Putamen (tissue), 1 donor: ENCODE measurements at places on chromosomes 1 and 21.

- DNase-seq, result no peak
Measured at GRCh38 chr1:152035539-152036266, 1.1 kb downstream of the S100A11 start.

DNA sequence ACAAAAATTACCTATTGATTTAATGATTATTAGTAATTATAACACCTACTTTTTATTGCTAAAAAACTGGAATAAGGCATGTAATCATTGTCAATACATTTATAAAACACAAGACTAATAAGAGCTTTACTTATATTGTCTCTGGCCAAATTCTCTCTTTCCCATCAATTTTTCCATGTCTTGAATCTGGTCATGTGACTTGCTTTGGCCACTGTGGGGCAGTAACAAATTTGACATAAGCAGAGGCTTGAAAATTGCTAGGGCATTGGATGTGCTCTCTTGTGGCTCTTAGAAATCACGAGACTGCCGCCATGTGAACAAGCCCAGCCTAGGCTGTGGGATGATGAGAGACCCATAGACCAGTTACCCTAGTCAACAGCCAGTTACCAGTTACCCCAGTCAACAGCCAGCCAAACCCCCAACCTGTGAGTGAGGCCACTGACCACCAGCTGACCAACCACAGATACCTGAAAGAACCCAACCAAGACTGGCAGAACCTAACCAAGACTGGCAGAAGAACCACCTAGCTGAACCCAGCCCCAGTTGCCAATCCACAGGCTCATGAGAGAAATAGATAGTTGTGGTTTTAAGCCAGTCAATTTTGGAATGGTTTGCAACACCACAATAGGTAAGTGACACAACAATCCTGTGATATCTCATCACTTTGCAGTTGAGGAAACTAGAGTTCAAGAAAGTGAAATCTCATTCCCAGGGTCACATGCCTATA lies 8.8 kb downstream of the KLHDC7A start:
- DNase-seq, result no peak

DNA sequence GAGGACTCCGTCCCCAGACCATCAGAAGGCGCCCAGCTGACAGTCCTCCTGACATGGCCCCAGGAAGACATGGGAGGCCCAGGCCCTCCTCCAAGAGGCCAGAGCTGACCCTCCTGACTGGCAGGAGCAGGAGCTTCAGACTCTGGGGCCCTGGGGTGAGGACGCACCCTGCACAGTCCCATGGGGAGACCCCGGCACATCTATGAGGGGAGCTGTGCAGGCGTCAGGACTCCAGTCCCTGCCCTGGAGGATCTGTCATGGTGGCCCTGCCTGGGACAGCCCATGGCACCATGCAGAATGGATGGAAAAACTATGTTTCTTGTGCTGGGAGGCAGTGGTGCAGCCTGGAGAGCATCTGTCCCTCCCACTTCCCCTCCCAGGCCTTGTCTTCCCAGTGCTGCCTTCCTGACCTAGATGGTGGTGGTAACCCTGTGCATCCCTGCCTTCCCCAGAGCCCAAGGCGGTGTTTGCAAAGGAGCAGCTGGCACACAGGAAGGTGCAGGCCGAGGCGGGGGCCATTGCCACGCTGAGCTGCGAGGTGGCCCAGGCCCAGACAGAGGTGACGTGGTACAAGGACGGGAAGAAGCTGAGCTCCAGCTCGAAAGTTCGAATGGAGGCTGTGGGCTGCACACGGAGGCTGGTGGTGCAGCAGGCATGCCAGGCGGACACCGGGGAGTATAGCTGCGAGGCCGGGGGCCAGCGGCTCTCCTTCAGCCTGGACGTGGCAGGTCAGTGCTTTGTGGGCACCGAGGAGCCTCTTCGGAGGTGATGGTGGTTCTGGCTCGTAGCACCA lies 41.9 kb downstream of the OBSCN start:
- no peak for DNase-seq

DNA sequence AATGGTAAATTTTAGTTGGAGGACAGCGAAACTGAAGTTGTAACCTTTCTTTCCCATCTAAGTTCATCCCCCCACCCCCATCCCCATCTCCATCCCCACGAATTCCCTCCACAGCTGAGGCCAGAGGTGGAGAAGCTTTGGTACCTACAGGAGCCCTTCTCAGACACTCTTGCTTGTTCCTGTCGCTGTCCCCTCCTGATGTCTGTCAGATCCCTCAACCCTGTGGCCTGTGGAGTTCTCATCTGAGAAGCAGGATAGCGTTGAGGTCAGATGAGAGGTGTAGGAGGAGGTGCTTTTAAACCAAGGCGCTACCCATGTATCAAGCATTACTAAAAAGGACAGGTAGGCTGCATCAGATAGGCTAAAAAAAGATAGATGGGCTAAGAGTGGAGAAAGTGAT lies 769 bp downstream of the NTPCR start:
- no peak for DNase-seq

- no peak for DNase-seq
Measured at GRCh38 chr1:211521102-211521815, 29.3 kb upstream of the RD3 start.

DNA sequence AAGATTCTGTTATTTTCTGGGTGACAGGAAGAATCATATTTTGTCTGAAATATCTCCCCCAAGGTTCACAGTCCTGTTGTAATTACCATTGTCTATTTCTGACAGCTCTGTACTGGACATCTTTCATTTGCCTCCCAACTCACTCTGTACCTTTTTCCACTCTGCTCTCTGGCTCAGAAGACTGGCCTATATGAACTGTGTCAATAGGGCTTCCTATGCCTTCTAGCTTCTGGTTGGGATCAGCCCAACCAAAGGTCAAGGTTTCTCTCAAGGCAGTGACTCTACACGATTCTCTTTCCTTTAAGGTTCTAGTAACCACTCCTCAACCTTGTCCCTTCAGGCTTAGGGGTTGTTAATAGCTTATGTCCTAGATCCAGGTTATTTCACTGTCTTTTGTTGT lies 17.5 kb downstream of the KLHL12 start:
- DNase-seq, result no peak

DNA sequence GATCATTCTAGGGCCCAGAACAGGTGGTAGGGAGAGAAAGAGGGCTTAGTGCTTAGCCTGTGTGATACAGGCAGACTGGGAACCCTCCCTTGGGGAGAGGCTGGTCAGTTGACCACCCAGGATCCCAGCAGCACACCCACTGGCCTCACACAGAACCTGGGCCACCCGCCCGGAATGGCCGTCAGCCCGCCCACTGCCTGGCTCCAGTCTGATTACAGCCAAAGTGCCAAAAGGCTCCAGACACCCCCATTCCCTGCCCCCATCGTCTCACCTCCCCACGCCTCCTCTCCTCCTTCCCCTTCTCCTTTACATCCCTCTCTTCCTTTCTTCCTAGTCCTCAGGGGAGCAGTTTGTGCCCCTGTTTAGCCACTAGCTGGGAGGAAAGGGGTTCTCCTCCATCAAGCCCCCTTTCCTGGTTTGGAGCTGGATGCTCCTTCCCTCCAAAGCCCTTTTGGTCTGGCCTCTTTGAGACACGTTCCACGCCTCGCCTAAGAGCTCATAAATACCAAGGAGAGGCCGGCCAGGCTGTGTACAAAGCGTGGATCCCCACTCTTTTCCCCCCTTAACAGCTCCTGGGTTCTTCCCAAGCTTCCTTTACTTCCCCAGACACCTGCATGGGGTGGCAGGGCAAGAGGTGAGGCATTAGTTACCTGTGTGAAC lies 4.6 kb upstream of the WNT2B start:
- no peak for DNase-seq

DNA sequence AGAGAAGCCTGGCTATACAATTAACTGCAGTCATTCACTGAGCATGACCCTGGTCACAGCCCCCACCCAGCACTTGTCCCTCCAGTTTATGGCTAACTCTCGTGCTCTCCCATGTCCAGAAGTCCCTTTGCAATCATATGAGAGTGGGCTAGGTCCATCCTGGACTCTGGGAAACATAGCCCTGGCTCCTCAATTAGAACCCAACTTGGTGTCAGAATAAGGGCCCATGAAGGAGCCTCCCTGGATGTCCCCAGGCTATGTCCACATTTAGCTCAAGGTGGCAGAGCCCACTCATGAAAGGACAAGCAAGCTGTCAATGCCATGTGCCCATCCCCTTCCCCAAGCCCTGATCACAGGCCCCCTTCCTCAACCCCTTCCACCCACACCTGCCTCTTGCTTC lies 27.4 kb upstream of the HPDL start:
- DNase-seq, result no peak

DNA sequence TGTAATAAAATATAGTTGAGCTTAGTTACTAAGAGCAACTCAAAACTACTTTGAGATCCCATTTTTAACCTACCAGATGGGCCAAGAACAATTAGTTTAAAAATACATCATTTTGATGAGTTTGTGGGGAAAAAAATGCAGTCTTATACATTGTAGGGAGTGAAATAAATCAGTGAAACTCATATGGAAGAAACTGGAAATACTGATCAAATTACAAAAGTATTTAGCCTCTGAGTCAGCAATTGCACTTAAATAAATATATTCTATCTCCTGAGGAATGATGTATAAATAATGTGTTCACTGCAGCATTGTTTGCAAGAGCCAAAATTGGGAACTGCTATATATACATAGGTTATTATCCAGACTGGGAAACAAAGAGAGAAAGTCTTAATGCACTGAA lies 4.6 kb upstream of the SMCP start:
- no peak for DNase-seq

- DNase-seq, result no peak
Measured at GRCh38 chr1:165610866-165611265, 20.2 kb upstream of the MGST3 start.

- no peak for DNase-seq
Measured at GRCh38 chr1:169062152-169062551, 44.3 kb upstream of the ATP1B1 start.

DNA sequence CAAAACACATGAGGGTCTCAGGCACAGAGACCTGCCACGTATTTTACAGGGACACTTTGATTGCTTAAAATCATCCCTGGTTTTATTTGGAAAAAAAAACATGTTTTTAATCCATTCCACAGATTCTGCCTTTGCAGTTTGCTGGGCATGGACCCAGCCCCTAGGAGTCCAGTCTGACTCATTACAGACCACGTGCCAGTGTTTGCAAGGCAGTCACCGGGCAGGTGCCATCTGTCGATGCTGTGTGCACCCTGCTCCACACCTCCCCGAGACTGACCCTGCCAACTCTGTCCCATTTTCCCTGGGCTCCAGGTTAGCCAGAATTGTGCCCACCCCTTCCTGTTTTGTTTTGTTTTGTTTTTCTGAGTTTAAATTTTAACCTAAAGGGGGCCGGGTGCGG lies 148.4 kb upstream of the TMEM51 start:
- no peak for DNase-seq

- no peak for DNase-seq
Measured at GRCh38 chr1:154839691-154840090, 30.4 kb downstream of the KCNN3 start.
